ENCODE measurements at places on chromosomes 16 and 17. TPM values are rescaled to one million over a fixed set of nuclear protein-coding genes. Genes with fewer than 3 reads are reported as not detected.

- DNase-seq = no peak
These were observed 918.1 kb upstream of the CDH8 start for GRCh38 chr16:62954144-62955032.

The CDH5 gene
- 55.8 TPM for total RNA-seq

The JMJD6 gene
- total RNA-seq = 13.5 TPM

The WWP2 gene
- 17.8 TPM for total RNA-seq

GRCh38 chr16:81601008-81601428, 156.4 kb downstream of the CMIP start:
- peak; percentile 73 for DNase-seq

- DNase-seq = no peak
These were observed 500.2 kb downstream of the SHISA9 start for GRCh38 chr16:13401641-13402040.

The KCNAB3 gene
- 2.3 TPM for total RNA-seq

The MYH1 gene
- 0.21 TPM for total RNA-seq

DNA sequence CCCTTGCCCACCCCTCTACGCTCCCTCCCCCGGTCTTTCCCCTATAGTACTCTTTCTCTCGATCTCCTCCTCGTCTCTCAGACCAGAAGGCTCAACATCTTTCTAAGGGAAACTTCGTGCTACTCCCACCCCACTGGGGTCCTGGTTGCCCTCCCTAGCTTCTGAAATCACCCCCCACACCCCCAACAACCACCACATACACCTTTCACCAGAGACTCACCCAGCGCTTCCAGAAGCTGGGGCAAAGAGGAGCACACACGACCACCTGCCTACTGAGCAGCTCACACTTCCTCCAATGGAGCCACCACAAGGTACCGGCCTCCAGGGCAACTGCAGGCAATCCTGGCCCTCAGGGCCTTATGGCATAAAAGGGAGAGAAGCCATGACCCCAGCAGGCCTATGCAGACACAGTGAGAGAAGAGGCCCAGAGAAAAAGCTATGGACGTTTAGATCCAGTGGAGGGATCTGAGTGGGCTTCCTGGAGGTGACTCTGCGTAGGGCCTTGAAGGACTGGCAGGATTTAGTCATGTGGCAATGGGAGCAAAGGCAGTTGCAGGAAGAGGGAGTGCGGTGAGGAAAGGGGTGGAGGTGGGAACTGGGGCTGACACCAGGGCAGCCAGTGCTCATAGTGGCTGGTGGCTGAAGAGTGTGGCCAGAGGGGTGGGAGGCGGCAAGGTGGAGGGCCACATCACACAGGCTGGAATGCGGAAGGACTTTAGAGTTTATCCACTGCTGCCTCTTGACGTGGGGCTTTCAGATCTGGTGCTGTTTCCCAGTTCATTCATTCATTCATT, 12.1 kb upstream of the TMEM92 start:
- DNase-seq = no peak

DNA sequence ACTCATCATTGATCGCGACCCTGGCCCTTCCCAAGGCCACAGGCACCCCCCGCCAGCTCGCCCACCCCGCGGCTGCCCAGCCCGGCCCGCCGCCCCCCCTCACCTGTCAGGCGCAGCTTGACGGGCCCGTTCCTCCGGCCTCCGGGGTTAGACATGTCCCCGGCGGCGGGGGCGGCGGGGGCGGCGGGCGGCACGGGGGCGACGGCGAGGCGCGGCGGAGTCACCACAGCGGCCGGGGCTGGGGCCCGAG, 456 bp downstream of the SMURF2 start:
- DNase-seq = no peak

DNA sequence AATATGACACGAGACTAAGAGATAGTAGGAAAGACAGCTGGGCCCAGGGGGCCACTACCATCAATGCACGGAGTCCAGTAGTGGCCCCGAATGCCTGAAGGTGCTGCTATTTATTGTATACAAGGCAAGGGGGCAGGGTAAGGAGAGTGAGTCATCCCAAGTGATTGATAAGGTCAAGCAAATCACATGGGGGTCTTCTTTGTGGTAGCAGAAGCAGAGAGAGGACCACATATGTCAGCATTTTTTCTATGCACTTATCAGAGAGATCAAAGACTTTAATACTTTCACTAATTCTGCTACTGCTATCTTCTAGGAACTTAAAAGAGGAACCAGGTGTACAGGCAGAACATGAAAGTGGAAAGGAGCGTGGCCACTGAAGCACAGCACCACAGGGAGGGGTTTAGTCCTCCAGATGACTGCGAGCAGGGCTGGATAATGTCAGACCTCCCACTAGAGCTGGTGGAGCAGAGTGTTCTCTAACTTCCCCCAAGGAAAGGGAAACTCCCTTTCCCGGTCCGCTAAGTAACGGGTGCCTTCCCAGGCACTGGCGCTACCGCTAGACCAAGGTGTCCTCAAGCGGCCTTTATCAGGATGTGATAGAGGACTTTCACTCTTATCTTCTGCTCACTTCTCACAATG, 26.4 kb upstream of the ARL4D start:
- no peak for DNase-seq

GRCh38 chr16:84449156-84450140, 55.0 kb downstream of the MEAK7 start:
- DNase-seq = no peak

DNA sequence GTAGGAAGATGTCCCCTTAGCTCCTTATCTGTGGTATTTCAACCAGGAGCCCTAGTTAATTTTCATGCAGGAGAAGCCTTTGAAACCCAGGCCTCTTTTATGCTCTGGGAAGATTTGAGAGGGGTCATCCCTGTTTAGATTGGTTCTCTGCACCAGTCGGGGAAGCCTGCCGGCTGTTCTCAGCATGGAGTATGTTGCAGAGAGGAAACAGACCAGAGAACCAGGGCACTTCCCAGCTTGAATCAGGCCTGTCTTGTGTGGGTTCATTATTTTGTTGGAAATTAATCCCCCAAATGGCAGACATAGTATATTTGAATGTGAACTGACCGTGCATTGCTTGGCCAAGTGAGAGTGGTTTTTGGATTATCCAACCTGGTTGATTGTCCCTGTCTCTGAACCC, 1082.1 kb upstream of the RBFOX1 start:
- no peak for DNase-seq

GRCh38 chr16:56525236-56525635, 5.4 kb upstream of the BBS2 start:
- no peak for DNase-seq

DNA sequence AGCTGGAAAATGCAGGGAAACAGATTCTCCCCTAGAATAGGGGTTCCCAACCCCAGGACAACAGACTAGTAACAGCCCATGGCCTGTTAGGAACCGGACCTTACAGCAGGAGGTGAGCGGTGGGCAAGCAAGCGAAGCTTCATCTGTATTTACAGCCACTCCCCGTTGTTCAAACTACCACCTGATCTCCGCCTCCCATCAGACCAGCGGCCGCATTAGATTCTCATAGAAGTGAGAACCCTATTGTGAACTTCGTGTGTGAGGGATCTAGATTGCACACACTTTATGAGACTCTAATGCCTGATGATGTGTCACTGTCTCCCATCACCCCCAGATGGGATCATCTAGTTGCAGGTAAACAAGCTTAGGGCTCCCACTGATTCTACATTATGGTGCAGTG, 3.5 kb downstream of the CD300LB start:
- no peak for DNase-seq

The SGSM2 gene
- 37.6 TPM for total RNA-seq

DNA sequence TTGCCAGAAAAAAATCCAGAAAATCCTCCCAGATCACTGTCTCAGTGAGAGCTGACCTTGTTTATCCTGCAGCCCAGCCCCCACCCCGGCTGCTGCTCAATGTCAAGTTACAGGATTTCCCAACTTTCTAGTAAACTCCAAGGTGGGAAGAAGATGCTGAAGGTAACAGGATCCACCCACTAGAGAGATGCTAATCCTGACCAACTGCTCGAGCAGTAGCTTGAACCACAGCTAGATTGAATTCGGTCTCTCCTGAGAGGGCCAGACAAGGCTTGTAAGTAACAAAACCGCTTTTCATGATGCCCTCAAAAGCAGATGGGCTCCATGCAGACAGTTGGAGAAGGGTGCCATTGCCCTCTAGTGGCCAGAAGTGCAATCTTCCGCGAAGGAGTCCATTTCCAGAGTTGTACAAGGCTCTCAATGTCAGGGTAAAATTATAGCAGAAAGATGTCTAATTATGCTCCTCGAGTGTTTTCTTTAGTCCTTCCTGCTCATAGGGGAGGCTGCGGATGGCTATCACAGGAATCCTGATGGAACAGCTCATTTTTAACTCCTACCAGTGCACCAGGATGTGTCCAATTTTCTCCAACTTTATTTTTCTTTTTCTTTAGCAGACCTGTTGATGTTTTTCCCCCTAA, 3.9 kb downstream of the CDH11 start:
- no peak for DNase-seq

GRCh38 chr17:42399948-42400843, 12.0 kb upstream of the STAT3 start:
- DNase-seq = no peak

The PYY gene
- not detected for total RNA-seq

DNA sequence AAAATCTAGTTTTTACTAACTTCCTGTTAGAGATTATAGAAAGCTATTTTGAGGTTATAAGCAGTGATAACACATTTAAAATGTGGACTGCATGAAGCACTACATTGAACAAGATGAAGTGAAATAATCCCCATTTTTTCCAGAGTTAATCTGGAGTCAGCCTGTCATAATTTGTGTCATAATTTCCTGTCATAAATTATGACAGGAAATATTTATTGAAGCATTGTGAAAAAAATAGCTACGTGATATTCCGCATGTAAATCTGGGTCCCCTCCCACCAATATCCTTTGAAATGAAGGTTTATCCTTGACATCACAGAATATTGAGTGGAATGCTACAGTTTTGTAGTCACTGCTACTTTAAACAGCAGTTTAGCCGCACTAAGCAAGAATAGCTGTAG, 40.1 kb downstream of the OMG start:
- DNase-seq = no peak

DNA sequence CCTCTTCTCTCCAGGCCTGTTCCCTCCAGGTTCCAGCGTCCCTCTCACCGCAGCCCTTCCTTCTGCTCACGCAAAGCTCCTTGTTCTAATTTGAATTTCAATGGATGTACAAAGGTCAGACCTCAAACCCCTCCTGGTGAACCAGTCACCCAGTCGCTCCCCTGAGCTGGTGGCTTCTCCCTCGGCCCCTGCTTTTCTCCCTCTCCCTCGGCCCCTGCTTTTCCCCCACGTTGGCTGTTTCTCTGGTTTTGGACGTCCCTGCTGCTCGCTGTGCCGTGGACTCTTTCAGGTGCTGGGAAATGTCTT, 8.6 kb upstream of the MSLN start:
- DNase-seq = no peak

- DNase-seq = no peak
These were observed 182.6 kb downstream of the LGALS9B start for GRCh38 chr17:20284570-20285295.

GRCh38 chr17:34892461-34893249, 68.6 kb downstream of the CCT6B start:
- no peak for DNase-seq

The TNK1 gene
- total RNA-seq = 1.2 TPM

The CCL3 gene
- 3.6 TPM for total RNA-seq

DNA sequence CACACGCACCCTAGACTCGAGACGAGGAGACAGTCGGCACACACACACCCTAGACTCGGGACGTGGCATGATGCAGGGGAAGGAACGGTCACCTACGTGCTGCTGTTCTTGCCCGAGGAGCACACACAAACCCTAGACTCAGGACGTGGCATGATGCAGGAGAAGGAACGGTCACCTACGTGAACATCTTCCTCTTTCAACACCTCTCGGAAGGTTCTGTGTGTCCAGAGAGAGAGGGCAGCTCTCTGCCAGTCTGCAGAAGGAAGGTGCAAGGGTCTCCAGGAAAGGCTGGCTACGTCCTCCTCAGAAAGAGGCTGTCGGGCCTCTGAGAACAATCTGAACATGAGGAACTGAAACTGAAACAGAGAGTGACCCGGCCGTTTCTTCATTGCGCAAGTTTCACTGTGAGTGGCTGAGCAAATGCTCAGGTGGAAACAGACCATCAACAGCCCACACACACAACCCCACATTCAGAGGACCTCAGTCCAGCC, 43.4 kb downstream of the ZNF276 start:
- DNase-seq = no peak

The PRAC2 gene
- total RNA-seq = 2.1 TPM

The CENPX gene
- total RNA-seq = 19.1 TPM

GRCh38 chr16:85296859-85297660, 184.8 kb upstream of the CIBAR2 start:
- DNase-seq = no peak

GRCh38 chr16:55401046-55401445, 77.0 kb downstream of the IRX6 start:
- DNase-seq = no peak

The KRT36 gene
- not detected for total RNA-seq

The CCNF gene
- 9.6 TPM for total RNA-seq

DNA sequence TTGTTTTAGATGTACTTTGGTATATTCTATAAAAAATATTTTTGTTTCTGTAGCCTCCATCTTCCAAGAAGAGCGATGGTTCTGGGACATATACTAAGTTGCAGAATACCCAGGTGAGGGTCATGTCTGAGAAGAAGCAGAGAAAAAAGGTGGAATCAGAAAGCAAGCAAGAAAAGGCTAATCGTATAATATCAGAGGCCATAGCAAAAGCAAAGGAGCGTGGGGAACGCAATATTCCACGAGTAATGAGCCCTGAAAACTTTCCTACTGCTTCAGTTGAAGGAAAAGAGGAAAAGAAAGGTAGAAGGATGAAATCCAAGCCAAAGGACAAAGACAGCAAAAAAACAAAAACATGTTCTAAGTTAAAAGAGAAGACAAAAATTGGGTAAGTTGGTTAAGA, 154.6 kb downstream of the CHD9 start:
- no peak for DNase-seq

DNA sequence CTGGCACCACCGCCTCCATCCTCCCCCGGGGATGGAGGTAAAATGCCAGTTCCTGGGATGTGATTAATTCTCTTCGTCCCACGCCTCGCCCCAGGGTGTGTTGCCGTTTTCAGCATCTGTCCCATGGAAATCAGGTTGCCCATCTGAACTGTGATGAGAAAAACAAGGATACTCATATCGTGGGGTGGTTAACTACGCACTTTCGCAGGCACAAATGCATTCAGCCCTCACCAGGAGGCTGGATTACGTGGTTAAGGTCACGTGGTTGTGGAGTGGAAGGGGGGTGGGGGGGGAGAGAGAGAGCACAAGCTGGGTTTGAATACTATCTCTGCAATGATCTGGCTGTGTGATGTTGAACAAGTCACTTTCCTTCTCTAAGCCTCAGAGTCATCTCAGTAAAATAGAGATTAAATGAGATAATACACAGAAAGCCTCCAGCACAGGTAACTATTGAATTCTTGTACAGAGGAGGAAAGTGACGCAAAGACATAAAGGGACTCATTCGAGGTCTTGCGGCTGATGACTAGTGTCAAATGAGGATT, 74.7 kb downstream of the BMERB1 start:
- DNase-seq = no peak

The TPSD1 gene
- total RNA-seq = 1.1 TPM

- DNase-seq = peak; percentile 11
These were observed 5.4 kb upstream of the CRYBA1 start for GRCh38 chr17:29240968-29241963.

DNA sequence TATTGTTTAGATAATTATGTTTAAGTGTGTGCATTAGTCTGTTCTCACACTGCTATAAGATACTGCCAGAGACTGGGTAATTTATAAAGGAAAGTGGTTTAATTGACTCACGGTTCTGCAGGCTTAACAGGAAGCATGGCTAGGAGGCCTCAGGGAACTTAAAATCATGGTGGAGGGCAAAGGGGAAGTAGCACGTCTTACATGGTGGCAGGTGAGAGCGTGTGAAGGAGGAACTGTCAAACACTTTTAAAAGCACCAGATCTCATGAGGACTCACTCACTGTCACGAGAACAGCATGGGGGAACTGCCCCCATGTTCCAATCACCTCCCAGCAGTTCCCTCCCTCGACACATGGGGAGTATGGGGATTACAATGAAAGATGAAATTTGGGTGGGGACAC, 203.5 kb upstream of the GOT2 start:
- no peak for DNase-seq
